ENCODE measurements at places on chromosomes 2 and 18.
A peak's percentile ranks its signal among the peaks of the same experiment; 100 is the strongest.

GRCh38 chr2:150060341-150060740, 427.1 kb downstream of the RND3 start:
- no peak for DNase-seq

GRCh38 chr2:187013058-187013457, 164.1 kb upstream of the ZSWIM2 start:
- no peak for DNase-seq

DNA sequence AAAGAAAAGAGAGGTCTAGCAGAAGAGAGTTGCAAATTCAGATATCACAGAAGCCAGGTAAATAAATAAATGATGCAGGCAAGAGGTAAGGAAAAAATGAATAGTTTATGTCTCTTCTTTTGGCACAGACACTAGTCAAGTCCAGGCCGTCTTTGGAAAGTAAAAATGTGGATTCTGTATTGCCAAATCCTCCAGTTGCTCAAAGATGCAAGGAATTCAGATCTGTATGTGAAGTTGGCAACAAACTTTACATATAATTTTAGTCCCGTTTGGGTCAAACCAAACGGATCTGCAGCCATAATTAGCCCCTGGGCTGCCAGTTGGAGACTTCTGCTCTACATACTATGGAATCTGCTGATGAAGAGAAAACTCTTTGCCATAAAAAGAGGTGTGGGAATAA, 200.5 kb upstream of the RND3 start:
- no peak for DNase-seq

DNA sequence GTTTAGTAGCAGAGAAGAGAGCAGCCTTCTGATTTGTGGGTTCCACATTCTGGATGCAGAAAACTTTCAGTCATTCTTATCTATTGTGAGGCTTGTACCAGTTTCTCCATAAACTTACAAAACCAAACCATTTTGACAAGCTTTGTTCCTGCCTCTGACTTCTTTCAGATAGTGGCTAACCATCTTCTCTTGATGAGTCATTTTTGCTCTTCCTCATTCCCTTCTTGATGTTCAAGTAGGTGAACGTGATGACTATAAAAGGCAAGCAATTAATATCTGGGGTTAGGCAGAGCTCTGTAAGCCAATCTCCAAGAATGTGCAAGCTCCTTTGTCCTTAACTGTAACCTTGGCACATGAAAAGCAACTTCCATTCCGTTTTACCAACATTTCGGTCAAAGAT, 2083.1 kb upstream of the PIK3C3 start:
- no peak for DNase-seq

DNA sequence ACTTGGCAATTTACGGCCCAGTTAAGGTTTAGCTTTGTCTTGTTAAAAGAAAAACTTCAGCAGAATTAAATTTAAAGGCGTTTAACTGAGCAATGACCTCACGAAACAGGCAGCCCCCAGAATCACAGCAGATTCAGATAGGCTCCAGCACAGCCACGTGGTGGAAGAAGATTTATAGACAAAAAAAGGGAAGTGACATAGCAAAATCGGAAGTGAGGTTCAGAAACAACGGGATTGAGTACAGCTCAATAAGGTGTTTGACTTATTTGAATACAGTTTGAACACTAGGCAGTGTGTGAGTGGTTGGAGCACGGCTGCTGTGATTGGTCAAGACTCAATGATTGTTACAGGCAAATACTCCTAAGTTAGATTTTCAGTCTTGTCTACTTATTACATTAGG, 79.8 kb downstream of the MOGAT1 start:
- DNase-seq: peak; percentile 36

DNA sequence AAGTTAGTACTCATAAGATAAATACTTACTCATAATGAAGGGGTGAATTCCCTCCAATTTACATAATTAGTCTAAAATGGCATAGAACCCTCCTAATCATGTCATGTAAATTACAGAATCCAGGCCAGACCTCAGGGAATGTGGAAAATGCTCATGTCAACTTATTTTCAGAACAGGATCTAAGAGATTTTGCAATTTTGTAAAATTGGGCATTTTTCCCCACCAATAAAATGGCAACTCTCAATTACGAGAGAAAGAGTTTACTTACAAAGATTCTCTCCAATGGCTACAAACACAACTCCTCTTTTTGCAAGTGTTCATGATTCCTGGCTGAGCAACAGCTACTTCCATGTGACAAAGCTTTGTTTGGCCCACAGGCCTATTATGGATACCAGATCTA, 33.8 kb upstream of the SP5 start:
- no peak for DNase-seq

GRCh38 chr2:106816974-106817373, 69.0 kb downstream of the ST6GAL2 start:
- DNase-seq: no peak

DNA sequence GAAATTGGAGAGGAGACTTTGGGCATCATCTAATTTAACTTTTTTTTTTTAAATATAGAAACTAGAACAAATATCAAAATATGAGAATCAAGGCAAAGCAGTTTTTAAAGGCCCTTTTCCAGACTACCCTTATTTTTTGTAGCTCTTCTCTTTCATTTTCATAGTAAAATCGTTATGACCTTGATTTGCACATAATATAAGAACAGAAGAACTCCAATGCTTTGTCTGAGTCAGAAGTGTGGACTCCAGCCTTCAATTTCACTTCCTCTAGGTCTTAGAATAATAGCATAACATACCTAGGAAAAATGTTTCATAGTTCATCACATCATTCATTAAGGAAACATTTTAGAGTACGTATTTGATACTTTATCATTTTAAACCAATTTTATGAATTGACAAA, 74.4 kb downstream of the ANKRD12 start:
- DNase-seq: no peak

DNA sequence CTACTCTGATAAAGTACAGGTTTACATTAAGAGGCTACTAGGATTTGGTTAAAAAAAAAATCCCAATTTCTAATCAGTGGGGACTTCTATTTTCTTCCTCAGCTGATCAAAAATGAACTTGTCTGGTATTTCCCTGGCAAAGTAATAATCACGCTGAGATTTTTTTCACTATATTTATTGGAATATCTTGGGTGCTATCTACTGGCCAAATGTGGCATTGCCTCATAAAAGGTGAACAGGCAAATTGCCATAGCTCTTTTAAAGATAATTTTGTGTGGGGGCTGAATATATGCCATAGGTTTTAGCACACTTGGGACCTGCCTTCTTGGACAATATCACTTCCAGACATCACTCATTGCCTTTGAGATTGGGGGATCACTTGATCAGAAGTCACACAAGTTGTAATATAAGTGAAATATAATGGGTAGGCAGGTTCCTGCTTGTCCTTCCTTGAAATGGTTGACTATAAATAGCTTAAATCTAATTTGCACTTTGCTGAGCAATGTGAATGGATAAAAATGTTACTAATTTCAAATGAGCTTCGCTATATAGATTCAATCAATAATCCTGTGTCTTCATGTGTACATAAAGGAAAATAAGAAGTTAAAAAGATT, 7.0 kb upstream of the NXPH2 start:
- DNase-seq: no peak

- DNase-seq: no peak
Observed at GRCh38 chr2:25570161-25570845, 103.1 kb downstream of the DTNB start.

DNA sequence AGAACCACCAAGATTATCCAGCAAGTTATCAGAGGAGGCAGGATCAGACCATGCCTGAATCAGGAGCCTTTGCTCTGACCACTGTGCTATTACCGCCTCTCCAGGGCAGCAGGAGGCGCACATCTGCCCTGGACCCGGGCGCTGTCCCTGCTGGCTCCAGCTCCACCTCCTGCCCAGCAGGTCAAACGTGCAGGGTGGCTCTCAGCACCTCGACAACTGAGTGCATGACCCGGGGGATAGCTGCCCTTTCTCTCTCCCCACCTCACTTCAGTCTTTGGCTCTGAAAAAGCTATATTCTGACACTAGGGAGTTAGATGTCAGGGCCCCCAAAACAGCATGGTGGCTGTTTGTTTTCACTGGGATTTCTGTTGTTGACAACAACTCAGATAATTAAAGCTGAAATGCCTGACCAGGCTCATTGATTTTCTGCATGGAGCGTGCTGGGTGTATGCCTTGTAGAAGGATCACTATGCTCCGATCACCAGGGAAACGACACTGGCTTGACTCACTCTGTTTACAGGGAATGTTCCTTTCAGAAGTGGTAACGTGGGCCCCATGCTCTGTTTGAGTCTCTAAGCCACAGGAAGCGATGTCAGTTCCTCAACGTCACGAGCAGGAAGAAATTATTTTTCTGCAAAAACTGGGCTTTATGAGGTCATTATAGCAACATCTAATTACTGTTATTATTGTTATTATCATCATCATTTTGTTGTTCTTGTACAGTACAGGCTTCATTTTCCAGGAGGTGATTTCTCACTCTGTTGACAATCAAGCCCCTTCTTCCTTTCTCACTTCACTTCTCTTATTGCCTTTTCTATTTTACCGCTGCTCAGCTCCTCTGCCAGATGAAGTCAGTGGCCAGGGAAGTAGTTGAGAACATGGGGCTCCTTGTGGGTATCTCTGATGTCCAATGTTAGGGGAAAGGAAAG, 125.6 kb downstream of the PLB1 start:
- peak; percentile 73 for DNase-seq

GRCh38 chr2:122562775-122563174, 807.3 kb downstream of the TSN start:
- no peak for DNase-seq

DNA sequence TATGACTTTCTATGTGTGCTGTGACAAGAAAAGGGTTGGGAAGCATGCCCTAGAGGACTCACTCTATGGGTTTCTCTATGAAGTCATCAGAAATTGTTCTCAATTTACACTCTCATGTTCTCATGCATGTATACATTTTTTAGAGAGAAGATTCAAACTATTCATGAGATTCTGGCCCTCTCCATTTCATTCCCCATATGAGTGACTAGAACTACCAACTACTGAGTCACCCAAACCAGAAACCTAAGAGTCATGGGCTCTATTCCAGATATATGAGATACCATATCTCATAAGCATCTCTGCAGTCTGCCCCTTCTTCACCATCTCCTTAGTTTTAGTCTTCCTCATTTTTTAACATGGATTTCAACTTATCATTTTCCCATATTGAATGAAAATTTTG, 87.7 kb downstream of the EXOC6B start:
- no peak for DNase-seq

- peak; percentile 94 for DNase-seq
Observed at GRCh38 chr2:68423966-68424650, 43.0 kb downstream of the FBXO48 start.

- no peak for DNase-seq
Observed at GRCh38 chr18:34871435-34871834, 161.3 kb downstream of the DTNA start.

DNA sequence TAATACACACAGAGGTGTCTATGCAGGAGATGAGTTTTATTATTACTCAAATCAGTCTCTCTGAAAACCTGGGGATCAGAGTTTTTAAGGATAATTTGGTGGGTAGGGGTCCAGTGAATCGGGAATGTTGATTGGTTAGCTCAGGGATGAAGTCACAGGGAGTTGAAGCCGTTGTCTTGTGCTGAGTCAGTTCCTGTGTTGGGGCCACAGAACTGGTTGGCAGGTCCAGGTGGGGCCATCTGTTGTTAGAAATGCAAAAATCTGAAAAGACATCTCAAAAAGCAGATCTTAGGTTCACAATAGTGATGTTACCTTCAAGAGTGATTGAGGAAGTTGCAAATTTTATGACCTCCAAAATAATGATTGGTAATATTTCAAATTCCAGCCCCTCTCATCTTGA, 86.9 kb downstream of the VSNL1 start:
- no peak for DNase-seq

Data from GF-D8 (cell line).